ENCODE measurements at places on chromosomes 6 and 20.
A peak's percentile ranks its signal among the peaks of the same experiment; 100 is the strongest.

DNA sequence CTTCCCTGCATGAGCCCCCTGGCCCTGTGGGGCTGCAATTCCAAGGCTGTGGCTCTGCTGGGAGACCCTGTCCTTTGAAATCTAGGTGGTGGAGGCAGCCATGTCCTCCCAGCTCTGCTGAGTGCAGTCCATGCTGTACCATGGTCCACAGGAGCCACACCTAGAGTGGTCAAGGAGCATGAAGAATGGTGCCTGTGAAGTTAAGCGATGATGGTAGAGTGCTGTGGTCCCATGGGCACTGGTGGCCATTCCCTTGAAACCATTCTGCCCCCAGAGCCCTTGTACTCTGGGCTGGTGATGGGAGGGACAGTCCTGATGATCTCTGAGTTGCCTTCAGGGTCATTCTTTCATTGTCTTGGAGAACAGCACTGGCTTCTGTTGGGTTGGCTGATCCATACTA, 55.3 kb downstream of the EFCAB8 start:
- DNase-seq, result no peak

- no peak for DNase-seq
Measured at GRCh38 chr6:20811109-20811761, 277.0 kb downstream of the CDKAL1 start.

DNA sequence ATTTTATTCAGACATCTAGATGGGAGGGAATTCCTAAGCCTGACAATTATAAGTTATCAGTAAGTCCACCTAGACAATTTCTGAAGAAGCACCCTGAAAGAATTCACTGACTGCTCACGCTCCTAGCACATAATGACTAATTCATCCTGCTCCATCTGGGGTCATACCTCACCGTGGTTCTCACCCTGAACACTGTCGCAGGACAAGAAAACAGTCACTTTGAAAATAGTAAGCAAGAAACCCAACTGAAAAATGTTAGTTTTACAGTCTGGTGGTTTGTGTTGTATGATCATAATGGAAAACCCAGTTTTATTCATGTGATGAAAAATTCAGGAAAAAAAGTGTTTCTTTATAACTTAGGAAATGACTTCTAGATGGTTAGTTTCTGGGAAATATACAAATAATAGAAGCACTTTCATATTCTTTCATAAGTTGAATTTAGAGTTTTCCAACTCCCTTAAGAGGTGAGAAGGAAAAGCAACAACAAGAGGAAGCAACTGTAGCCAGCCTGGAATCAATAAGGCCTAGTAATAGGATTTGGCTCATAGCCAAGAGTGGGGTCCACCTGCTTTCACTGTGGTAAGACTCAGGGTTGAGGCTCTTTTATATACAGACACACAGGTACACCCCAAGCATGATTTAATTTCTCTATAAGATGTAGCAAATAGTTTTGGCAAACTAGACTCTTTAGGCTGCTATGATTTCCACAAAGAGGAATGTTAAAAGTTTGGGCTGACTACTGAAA, 94.1 kb downstream of the HIVEP2 start:
- DNase-seq, result peak; percentile 76

- no peak for DNase-seq
Measured at GRCh38 chr6:31471711-31472110, 26.2 kb upstream of the MICB start.

- no peak for DNase-seq
Measured at GRCh38 chr6:142404751-142405150, 102.9 kb downstream of the ADGRG6 start.

GRCh38 chr6:10154251-10154650, 260.6 kb downstream of the TFAP2A start:
- no peak for DNase-seq

DNA sequence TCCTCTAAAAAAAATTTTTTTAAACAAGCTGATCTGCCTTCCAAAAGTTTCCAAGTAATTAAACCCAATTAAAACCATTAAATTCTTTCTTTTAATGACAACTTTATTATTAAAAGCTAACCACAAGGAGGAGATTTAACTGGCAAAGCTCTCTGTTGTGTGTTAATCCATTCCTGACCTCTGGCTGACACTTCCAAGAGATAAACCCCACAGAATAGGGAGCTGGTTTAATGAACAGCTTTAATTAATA, 230.8 kb downstream of the EYA2 start:
- peak; percentile 78 for DNase-seq

All from NCI-H524 (cell line).